Ureter (tissue), 1 donor: ENCODE measurements at places on chromosomes 11 and 22. TPM values are rescaled to one million over a fixed set of nuclear protein-coding genes. Genes with fewer than 3 reads are reported as not detected.

Gene MUC2
- 0.39 TPM for total RNA-seq

Gene CHST1
- total RNA-seq = 0.81 TPM

Gene CDKN1C
- 21.5 TPM for total RNA-seq

Gene OR52B2
- not detected for total RNA-seq

Gene PGA5
- total RNA-seq = not detected

Gene MS4A3
- not detected for total RNA-seq

Gene CERK
- total RNA-seq = 13.0 TPM

Gene TYR
- not detected for total RNA-seq

Gene SERHL2
- 10.8 TPM for total RNA-seq

Gene OR4C5
- total RNA-seq = not detected

Gene SMIM35
- total RNA-seq = 0.13 TPM

Gene NLRP6
- total RNA-seq = 0.36 TPM

Gene FBLN1
- 286 TPM for total RNA-seq

Gene POU2AF3
- 15.9 TPM for total RNA-seq

Gene ALDH3B1
- 25.4 TPM for total RNA-seq

Gene NAALAD2
- 4.8 TPM for total RNA-seq

Gene SYT12
- total RNA-seq = 4.8 TPM

Gene LRRC74B
- not detected for total RNA-seq

Gene DCHS1
- 26.0 TPM for total RNA-seq

Gene CHADL
- 8.9 TPM for total RNA-seq

Gene TREH
- total RNA-seq = 0.44 TPM

Gene MPZL2
- total RNA-seq = 226 TPM

Gene GAS2
- total RNA-seq = 12.6 TPM

Gene UBASH3B
- total RNA-seq = 31.5 TPM

Gene KBTBD4
- total RNA-seq = 17.5 TPM

Gene SCGB1A1
- not detected for total RNA-seq

Gene TRPM5
- 0.60 TPM for total RNA-seq

Gene KCNJ4
- not detected for total RNA-seq

Gene OR10A5
- total RNA-seq = not detected

Gene BEST1
- total RNA-seq = 9.4 TPM

Gene CYP2R1
- 17.3 TPM for total RNA-seq

Gene DKK3
- 74.6 TPM for total RNA-seq

Gene LRP4
- 8.6 TPM for total RNA-seq

Gene ZNRF3
- total RNA-seq = 9.6 TPM

Gene DLAT
- total RNA-seq = 35.6 TPM

Gene UPK3A
- 233 TPM for total RNA-seq

Gene JHY
- total RNA-seq = 11.1 TPM

Gene KRTAP5-7
- 5.8 TPM for total RNA-seq

Gene OR52E8
- total RNA-seq = not detected

Gene CCDC116
- total RNA-seq = 0.57 TPM

Gene NFAM1
- 1.3 TPM for total RNA-seq

Gene CELSR1
- 44.0 TPM for total RNA-seq

Gene AP5B1
- 13.5 TPM for total RNA-seq

Gene SCGB1D2
- total RNA-seq = not detected

Gene C22orf42
- not detected for total RNA-seq

Gene KCNQ1OT1
- 5.0 TPM for total RNA-seq

Gene TMPRSS13
- 1.9 TPM for total RNA-seq

Gene EXPH5
- total RNA-seq = 19.5 TPM

Gene HEPHL1
- not detected for total RNA-seq

Gene TMPRSS5
- 1.5 TPM for total RNA-seq

Gene MS4A4E
- 4.7 TPM for total RNA-seq

Gene VSIG2
- total RNA-seq = 215 TPM

Gene GDPD4
- total RNA-seq = not detected

Gene FERMT3
- total RNA-seq = 15.5 TPM

Gene SLC17A6
- total RNA-seq = not detected

Gene OR10D3
- total RNA-seq = not detected

Gene UBQLNL
- total RNA-seq = 1.4 TPM

Gene SPON1
- 37.1 TPM for total RNA-seq

Gene ANGPTL5
- not detected for total RNA-seq

Gene APOBEC3A
- 2.0 TPM for total RNA-seq
